ENCODE measurements at places on chromosomes 7 and 10. TPM values are rescaled to one million over a fixed set of nuclear protein-coding genes. Genes with fewer than 3 reads are reported as not detected.

DNA sequence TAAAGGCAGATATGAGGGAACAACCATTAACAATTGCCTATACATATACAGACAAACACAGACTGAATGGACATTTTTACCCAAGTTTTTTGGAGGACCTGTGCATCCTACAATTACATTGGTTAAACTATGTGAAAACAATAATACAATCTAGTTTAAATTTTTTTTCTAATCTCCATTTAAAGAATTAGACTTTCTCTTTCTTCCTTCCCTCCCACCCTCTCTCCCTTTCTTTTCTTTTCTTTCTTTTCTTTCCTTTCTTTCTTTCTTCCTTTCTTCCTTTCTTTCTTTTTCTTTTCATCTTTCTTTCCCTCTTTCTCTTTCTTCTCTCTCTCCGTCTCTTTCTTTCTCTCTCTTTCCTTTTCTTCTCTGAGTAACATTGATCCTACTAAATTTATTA is 183.7 kb downstream of the HDAC9 start:
- DNase-seq, result no peak

- no peak for DNase-seq
Measured at GRCh38 chr10:63664341-63664885, 143.2 kb downstream of the REEP3 start.

DNA sequence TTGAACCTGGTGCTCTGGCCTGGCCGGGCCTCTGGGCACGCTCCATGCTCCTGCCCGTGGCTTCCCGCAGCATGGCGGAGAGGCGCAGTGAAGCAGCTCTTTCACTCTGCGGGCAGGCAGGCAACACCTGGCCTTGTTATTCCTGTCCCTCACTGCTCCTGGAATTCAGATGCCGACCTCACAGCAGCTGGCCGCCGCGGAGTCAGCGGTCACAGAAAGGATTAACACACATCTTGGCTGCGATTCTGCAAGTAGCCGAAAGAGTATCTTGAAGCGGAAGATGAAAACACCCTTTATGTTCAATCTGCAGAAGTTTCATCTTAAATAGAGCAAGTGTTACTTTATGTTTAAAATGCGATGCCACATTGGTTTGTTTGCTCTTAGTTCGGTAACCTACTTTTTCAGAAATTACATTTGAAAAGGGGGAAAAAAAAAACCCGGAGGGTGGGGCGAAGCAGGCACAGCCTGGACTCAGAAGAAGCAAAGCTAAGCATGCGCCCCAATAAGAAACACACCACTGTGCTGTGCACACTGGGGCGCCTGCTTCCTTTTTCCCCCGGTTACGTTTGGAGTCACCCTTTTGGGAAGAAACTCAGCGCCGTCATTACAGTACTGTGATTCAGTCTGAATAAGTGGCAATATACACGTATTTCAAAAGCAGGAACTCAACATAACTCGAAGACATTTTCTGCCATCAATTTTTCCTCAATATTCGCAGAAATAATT is 42.3 kb downstream of the BRI3 start:
- DNase-seq, result peak; percentile 11

- DNase-seq, result no peak
Measured at GRCh38 chr10:93403152-93404047, 78.7 kb downstream of the MYOF start.

GRCh38 chr10:60140651-60141632 is 234.6 kb upstream of the CCDC6 start:
- peak; percentile 84 for DNase-seq

GRCh38 chr7:24714676-24715010 is 42.6 kb downstream of the GSDME start:
- DNase-seq, result no peak

GRCh38 chr7:150514748-150515222 is at the start of gene GIMAP7:
TSS of gene GIMAP7 (plus strand) at chr7:150514872. CDS start at chr7:150519975, 5,103 bp downstream.
- no peak for DNase-seq

H2BK1 gene
- not detected for polyA plus RNA-seq

GRCh38 chr10:122733443-122733842 is 33.8 kb upstream of the C10orf120 start:
- no peak for DNase-seq

CPVL gene
- 57.8 TPM for polyA plus RNA-seq

NUTM2A gene
- polyA plus RNA-seq, result 3.6 TPM

DNA sequence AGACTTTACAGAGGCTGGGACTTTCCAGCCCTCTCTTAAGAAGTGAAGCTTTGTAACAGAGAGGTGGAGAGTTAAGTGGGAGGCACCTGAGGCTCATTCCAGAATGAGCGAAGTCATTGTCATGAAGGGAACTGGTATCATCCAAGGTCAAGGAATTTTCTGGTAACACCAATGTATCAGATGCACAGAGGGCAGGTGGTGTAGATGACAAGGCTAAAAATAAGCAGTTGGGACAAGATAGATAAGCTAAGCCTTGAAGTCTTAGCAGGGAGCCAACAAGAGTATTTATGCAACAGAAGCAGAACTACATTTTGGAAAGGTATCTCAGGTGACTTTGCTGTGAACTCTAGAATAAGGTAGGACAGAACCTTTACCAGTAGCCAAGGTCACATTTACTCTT is 257.0 kb upstream of the AUTS2 start:
- DNase-seq, result no peak

- DNase-seq, result no peak
Measured at GRCh38 chr7:1438821-1439220, 20.4 kb downstream of the MICALL2 start.

GRCh38 chr7:142969183-142969582 is 7.0 kb upstream of the KEL start:
- DNase-seq, result no peak
